ENCODE measurements at places on chromosomes 13 and 19.

DNA sequence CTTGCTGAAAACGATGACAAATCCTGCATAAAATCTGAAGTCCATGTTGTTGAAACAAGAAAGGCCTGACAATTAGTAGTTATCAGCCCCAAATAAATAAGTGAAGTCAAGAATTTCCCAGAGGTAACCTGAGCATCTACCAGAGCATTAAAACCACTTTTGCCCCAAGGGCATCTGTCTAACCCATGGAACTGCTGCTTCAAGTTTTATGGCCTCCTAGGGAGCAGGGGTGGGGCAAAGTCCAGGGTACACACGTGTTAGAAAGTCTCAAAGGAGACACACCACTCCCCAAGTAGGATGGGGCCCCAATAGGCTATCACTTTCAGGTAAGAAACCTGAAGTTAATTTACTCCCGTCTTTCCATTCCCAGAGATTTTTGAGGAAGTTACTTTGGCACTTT lies 81.1 kb downstream of the CACNA1A start:
- H3K27me3 ChIP-seq = peaks cover 20% of the 10 kb centered on the region
- H3K36me3 ChIP-seq = peaks cover 3% of the 10 kb centered on the region
- no peaks in the 10 kb centered on the region for H3K4me1 ChIP-seq
- DNase-seq = no peak
- H3K27ac ChIP-seq = no peak overlapping the region

DNA sequence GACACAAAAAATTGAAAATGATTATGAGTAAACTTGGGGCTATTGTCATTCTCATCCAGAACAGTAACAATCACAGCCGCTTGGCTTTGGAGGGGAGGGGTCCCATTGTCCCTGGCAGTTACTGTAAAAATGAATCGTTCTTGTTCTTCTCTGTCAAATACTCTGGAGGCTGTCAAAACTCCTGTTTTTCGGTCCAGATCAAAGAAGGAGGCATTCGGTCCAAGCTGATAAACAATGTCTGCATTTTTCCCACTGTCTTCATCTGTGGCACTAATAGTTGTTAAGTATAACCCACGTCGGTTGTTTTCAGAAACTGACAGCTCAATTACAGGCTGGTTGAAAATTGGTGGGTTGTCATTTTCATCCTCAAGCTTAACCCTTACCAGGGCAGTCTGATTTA lies 3.4 kb downstream of the PCDH9 start:
- H3K27me3 ChIP-seq = peaks cover 13% of the 10 kb centered on the region
- DNase-seq = no peak
- H3K4me3 ChIP-seq = no peak overlapping the region
- H3K27ac ChIP-seq = no peak overlapping the region
- H3K4me1 ChIP-seq = peaks cover 20% of the 10 kb centered on the region
- H3K36me3 ChIP-seq = no peaks in the 10 kb centered on the region

DNA sequence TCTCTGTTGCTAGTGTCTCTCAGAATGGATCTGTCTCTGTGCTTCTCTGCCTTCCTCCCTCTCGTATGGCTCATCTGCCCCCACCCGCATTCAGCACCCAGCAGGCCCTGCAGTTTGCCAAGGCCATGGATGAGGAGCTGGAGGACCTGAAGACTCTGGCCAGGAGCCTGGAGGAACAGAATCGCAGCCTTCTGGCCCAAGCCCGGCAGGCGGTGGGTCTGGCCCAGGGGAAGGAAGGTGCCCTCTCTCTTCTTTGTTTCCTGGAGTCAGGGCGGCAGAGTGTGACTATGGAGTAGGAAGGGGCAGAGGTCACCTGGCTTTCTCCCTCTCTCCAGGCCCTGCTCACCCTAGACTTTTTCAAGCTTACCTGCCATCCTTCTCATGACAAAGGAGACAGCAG lies 10.9 kb downstream of the KASH5 start:
- DNase-seq = no peak
- peaks cover 1% of the 10 kb centered on the region for H3K27me3 ChIP-seq
- peaks cover 11% of the 10 kb centered on the region for H3K4me1 ChIP-seq

DNA sequence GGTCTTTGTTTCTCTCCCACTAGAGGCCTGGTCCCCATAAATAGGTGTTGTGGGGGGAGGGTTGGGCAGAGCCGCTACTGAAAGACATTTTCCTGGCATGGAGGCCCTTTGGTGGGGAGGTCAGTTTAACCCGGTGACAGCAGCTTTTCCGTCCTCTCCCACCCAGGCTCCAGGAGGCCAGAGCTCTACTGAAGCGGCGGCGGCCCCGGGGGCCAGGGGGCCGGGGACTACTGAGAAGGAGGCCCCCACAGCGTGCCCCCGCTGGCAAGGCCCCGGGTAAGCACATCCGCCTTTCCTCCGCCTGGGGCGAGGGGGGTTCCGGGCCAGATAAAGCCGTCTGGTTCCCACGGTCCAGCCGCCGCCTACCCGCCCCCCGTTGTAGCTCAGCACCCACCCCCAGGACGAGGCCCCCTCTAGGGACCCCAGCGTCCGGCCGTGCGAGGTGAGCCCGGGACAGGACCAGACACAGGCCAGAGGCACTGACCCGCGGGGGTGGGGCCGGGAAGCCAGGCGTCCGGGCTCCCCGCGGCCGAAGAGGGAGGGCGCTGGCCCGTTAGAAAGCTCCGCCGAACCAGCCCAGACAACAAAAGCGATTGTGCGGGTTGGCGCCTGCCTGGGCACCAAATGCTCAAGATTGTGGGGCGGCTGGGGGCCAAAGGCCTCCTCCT lies 1.1 kb upstream of the LTBP4 start:
- DNase-seq = no peak
- H3K4me3 ChIP-seq = peak overlapping the region; percentile 64
- H3K4me1 ChIP-seq = peaks cover 61% of the 10 kb centered on the region
- H3K27me3 ChIP-seq = peaks cover 53% of the 10 kb centered on the region

- H3K4me1 ChIP-seq = no peaks in the 10 kb centered on the region
- no peak for DNase-seq
- H3K27ac ChIP-seq = no peak overlapping the region
- no peaks in the 10 kb centered on the region for H3K36me3 ChIP-seq
- no peaks in the 10 kb centered on the region for H3K27me3 ChIP-seq
These were observed 769.8 kb upstream of the MIR17HG start for GRCh38 chr13:90577726-90578125.

GRCh38 chr13:25881136-25881926 lies 170.5 kb downstream of the SHISA2 start:
- no peak for DNase-seq
- no peak overlapping the region for H3K4me3 ChIP-seq
- H3K27me3 ChIP-seq = no peaks in the 10 kb centered on the region

DNA sequence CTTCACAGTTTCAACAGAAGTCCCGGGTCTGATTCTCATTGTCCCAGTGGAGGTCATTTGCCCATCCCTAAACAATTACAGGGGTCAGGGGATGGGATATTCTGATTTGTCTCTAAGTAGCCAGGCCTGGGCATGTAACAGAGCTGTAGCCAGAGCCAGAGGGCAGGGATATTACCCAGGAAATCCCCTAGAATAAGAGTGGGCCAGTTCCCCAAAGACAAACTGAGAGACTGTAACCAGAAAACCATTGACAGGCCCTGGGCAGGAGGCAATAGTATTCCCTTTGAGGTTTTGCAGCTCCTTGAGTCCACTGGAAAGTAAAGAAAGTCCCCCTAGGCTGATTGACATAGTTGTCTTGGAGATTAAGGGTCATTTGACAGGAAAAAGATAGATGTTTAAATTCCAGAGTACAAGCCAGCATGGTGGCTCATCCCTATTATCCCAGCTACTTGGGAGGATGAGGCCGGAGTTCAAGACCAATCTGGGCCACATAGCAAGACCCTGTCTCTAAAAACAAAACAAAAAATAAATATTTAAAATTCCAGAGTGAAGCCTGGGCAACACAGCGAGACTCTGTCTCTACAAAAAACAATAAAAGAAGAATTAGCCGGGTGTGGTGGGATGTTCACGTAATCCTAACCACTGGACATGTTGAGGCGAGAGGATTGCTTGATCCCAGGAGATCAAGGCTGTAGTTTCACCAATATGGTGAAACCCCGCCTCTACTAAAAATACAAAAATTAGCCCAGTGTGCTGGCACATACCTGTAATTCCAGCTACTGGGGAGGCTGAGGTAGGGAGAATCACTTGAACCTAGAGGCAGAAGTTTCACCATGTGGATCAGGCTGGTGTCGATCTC lies 1.9 kb upstream of the SDHAF1 start:
- no peak for DNase-seq
- H3K4me1 ChIP-seq = peaks cover 28% of the 10 kb centered on the region
- no peak overlapping the region for H3K27ac ChIP-seq
- peaks cover 15% of the 10 kb centered on the region for H3K36me3 ChIP-seq
- H3K27me3 ChIP-seq = peaks cover 10% of the 10 kb centered on the region
